ENCODE measurements at places on chromosomes 7 and 10.

DNA sequence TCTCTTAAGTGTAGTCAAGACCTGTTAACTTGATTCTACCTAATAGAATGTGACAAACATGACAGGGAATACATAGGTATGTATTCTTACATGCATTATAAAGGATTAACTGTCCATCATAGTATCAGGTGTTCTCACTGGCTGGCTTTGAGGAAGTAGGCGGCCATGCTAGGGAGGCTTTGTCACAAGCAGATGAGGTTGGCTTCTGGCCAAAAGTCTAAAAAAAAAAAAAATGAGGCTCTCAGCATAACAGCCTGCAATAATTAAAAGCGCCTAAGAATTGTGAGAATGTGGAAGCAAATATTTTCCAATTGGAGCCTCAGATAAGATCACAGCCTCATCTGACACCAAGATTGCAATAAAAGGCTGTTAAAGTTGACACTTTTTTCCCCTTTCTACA, 1256.8 kb upstream of the SORCS1 start:
- DNase-seq = no peak

DNA sequence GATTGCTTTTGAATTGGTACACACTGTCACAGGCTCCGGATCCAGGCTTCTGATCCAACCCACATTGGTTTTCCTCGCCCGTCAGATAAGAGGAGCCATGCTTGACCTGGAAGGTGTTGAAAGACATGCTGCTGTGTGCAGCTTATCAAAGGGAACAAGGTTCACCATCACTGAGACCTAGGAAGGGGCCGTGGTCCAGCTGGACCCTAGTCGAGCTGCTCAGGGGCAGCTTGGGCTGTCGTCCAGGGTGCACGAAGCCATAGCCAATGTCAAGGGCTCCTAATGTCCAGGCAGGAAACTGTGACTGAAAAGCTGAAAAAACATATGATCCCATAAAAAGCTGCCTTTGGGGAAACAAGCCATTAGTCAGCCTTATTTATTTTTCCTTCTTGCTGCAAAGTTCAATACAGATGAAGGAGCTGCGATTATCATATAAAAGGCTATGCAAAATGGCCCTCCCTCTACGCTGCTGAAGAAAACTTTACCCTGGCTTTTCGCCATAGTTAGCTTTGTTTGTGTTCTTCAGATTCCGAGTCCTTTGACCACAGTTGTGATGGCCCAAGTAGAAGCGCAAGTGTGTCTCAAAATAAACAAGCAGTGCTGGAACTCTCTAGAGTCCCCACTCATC, 118.0 kb downstream of the CREB5 start:
- DNase-seq = no peak

- DNase-seq = peak; percentile 69
Measured at GRCh38 chr10:110522365-110522988, 24.8 kb downstream of the DUSP5 start.

DNA sequence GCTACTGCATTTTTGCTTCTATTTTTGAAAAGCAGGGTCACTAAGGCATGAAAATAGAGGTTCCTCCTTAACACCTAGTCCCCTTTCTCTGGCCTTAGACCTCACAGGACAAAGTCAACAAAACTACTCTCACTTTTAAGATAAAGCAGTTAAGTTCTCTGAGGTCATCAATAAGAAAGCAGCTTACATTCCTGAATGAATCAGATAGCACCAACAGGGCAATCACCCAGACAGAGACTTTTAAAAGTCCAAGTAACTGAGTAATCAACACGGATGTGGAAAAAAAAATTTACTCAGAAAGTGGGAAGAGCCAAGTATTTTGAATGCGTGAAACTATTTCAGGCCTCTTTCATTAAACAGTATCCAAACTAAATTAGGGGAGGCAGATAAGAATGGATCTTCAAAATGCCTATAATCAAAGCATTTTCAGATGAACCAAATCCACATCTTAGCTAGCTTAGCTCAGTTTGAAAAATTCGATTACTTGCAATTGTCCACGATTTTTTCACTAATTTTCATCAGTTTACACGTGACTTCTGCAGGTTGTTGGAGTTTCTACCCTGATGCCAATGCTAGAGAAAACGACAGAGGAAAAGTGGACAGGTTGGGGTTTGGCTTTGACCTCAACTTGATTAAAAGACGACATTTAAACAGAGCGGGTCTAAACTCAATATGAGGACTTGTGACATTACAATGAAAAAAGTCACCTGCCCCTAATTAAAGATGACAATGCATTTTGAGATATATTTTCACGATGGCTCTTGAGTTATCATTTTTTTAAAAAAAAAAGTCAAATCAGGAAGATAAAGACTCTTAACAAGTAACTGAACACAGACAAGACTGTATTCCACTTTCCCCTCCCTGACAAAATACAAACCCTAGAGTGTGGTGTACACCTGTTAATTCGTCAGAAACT, 1.6 kb downstream of the BEND7 start:
- peak; percentile 60 for DNase-seq

DNA sequence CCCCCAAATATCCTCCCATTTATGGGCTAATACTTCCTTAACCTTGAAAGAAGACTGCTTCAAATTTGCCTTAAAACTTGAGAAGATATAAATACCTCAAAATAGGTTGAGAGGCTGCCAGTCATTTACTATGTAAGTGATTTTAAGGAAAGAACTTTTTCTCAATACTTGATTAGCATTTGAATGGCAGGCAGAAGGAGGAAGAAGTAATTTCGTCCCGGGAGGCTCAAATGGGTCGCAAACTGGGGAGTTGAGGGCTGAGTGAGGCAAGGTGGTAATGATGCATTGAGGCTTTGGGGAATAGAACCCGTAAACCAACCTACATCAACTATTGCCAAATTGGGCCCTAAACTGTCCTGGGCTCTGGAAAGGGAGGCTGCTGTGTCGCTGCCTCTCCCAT, 11.1 kb downstream of the CAMK1D start:
- no peak for DNase-seq

GRCh38 chr7:132075515-132075914, 500.8 kb downstream of the PLXNA4 start:
- DNase-seq = no peak

DNA sequence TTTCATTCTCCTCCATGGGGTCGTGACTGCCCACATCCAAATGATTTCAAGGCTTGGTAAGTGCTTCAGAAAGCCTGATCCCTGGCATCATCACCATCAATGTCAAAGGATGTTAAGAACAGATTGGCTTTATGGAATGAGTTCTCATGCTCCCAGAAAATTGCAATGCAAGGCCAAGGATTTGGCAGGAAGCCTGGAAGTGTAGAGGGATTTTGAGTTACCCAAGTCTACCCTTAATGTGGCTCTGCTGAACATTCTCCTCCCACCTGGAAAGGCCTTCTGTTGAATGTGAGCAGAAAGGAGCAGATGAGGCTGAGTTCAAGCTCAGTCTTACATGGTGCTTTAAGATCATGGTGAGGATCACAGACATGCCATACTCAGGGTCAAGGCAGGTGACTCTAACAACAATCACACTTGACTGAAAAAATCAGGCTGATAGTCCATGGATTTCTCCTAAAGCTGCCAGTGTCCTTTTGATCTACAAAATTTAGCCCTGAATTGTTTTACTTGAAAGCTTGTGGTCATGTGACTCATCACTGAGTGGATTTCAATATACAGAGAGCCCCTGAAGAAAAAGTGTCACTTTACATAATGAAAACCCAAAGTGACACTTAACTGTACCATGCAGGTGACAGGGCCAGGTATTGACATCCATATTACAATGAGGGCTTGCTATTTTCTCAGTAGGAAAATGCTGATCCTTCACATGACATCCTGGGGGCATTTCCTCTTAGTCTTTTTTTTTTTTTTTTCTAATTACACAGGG, 111.1 kb upstream of the PDLIM1 start:
- no peak for DNase-seq

DNA sequence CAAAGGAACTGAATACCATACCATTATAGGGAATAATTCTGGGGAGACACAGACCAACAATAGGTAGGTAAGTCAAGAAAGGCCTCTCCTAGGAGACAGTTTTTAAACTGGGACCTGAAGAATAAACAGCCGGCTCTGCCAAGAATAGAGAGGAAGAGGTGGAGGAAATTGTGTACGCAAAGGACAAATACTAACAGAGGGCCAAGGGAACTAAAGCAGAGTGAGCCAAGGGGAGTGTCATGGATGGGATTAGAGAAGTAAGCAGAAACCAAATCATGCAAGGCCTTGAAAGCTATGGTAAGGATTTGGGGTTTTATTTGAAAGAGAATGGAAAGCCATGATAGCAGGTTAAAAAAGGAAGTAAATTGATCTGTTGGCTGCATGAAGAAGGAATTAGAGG, 18.1 kb upstream of the ITGB8 start:
- no peak for DNase-seq

GRCh38 chr10:69549959-69550358, 23.3 kb downstream of the NEUROG3 start:
- peak; percentile 1 for DNase-seq

- DNase-seq = no peak
Measured at GRCh38 chr7:86558680-86559501, 84.8 kb upstream of the GRM3 start.

- DNase-seq = no peak
Measured at GRCh38 chr7:102819151-102819550, 70.4 kb downstream of the FAM185A start.

GRCh38 chr10:87761153-87761552, 56.9 kb downstream of the ATAD1 start:
- peak; percentile 41 for DNase-seq

DNA sequence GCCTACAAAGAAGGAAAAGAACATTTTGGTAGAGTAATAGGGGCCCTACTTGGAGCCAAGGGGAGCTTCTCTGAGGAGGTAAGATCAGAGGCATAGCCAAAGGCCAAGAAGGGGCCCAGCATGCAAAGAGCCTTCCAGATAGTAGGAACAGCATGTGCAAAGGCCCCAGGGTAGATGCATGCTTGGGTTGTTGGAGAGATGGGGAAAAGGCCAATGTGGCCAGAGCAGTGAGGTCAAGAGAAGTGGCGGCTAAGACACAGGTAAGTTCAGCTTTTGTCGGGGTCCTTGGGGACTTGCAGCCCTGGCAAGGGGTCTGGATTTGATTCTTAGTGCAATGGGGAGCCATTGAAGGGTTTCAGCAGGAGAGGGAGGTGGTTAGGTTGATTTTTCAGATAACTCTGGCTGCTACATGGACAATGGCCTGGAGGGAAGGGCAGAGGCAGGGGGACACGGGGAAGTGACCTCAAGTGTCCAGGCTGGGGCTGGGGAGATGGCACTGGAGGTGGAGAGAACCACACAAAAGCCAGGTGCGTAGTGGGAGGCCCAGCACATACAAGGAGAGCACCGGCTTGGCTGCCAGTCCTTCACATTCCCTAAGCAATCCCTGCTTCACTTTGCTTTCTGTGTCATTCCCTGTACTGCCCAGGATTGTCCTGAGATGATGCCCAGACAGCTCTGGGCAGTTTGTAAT, 16.5 kb downstream of the GRID1 start:
- no peak for DNase-seq

- DNase-seq = peak; percentile 65
Measured at GRCh38 chr10:87659571-87660483, at the start of gene PAPSS2. Gene PAPSS2, plus strand, starts transcription at chr10:87659878. Its CDS starts 104 bp downstream, at chr10:87659982.

- DNase-seq = no peak
Measured at GRCh38 chr7:30846378-30846777, 65.3 kb upstream of the AQP1 start.

GRCh38 chr10:113006656-113007342, 56.8 kb downstream of the TCF7L2 start:
- DNase-seq = no peak

DNA sequence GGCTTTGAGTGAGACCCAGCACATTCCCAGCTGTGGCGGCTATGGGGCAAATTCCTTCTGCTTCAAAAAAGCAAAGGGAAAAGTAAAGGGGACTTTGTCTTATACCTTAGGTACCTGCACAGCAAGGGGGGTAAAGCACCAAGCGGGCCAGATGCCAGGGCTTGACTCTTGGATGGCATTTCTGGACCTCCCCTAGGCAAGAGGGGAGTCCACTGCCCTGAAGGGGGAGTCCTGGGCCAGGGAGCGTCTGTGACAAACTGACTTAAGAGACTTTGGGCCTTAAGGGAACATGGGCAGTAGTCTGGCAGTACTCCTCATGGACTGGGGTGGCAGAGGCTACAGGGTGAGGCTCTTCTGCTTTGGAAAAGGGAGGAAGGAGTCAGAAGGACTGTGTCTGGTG, 16.1 kb upstream of the FOXI2 start:
- no peak for DNase-seq

DNA sequence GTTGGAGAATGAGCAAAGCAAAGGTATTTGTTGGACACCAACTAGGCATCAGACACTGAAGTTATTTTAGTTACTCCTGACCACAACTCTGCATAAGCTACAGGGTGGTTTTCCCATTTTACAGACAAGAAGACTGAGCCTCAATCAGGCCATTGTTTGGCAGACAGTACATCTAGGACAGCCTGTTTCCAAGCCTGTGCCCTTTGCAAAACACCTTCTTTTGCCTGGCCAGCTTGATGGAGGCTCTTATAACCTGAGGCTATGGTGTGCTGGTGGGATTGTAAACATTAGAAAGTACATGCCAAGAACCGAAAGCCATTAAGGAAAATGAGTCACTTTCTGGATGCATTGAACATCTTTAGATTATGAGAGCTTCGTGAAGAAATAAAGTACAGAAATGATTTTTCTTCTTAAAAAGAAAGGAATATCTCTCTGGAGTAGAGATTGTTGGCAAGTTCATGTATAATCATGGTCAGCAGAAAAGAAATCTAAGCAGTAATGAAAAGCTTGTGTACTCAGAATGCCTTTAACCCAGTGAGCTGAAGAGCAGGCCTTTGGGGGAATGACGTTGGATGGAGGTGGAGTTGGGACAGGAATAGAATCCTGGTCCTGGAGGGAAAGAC, 140.6 kb downstream of the KIAA1217 start:
- DNase-seq = peak; percentile 83

DNA sequence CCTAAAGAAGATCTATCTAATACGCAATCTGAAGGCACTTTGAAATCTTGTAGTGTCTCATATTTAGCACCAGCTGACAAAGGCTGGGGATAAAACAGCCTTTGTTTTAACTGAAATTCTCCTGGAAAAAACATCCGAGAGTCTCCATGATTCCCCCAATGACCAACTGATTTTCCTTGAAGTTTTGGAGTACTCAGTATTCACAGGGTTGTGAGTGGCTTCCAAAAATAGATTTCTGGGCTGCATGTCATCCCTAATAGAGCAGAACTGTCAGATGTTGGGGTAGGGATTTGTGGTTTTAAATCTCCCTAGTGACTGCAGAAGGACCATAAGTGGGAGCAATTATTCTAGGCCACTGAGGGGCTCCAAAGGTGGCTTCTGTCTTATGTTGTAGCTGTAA, 206.4 kb downstream of the TAX1BP1 start:
- no peak for DNase-seq

GRCh38 chr10:44937196-44938005, 22.2 kb upstream of the RASSF4 start:
- peak; percentile 70 for DNase-seq

GRCh38 chr7:81638198-81638597, 131.6 kb downstream of the HGF start:
- DNase-seq = peak; percentile 96

DNA sequence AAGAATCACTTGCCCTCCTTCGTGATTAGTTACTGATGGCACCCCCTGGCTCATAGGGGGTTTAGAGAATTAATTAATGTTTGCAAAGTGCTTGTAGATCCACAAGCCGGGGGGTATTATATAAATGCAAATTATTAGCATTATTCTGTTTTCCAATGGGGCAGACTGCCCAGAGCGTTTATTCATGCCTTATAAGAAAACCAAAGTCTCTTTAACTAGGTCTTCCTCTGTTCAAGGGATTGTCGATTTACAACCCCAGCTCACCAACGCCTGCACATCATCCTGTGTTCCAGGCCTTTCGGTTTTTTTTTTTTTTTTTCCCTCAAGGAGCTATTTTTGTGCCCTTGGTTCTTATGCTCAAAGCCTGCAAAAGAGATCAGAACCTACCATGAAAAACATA, 630.7 kb downstream of the PARD3 start:
- DNase-seq = no peak

Measured in fibroblast of mammary gland (primary cell).